ENCODE measurements at places on chromosomes 16 and 17.

DNA sequence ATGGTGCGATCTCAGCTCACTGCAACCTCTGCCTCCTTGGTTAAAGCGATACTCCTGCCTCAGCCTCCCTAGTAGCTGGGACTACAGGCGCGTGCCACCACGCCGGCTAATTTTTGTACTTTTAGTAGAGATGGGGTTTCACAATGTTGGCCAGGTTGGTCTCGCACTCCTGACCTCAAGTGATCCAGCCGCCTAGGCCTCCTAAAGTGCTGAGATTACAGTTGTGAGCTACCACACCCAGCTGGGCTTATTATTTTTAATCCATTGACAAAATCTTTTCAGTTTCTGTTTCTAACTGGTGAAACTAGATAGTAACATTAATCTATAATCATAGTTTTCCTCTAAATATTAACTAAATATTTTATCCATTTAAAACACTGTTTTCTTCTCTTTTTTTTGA, 5.9 kb downstream of the FAM234A start:
- no peak for DNase-seq

- DNase-seq, result no peak
These were observed 226.8 kb downstream of the CPPED1 start for GRCh38 chr16:12576878-12577277.

DNA sequence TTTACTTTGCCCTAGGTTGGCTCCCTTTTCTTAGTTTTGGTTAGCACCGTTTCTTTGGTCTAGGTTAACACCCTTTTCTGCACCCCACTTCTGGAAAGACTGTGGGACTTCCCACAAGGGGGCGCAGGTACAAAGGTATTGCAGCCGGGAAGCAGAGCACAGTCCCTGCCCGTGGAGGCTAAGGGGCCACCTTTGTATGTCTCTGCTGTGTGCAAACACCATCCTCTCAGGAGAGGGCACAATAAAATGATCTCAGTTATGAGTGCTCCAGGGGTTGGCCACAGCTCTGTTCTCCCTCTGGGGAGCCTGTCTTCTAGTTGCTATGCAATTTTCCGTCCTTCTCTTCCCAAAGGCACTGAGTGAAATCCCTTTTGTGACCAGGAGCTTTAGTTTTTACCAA, 28.4 kb upstream of the TMC5 start:
- DNase-seq, result no peak

GRCh38 chr17:7072406-7072805, 7.6 kb downstream of the CLEC10A start:
- DNase-seq, result no peak

GRCh38 chr16:51540259-51540658, 389.2 kb upstream of the SALL1 start:
- DNase-seq, result no peak

GRCh38 chr16:78664811-78665772, 565.6 kb downstream of the WWOX start:
- DNase-seq, result no peak

GRCh38 chr16:346587-346986, 5.9 kb downstream of the AXIN1 start:
- no peak for DNase-seq

DNA sequence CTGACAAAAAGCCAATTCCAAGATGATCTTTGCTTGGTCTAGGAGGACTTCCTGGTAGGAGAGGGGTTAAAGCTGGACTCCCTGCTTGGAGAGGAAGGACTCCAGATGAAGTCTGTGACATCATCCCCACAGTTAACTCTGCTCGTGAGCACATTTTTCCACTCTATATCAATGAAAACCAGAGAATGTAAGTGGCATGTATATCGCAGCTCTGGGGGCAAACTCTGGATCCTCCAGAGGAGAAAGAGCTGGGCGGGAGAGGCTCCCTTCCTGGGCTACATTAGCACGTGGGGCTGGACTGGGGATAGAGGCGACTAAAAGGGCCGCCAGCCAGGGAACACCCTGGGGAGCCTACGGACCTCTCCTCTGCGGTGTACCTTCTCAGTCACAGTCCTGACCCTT, 34.1 kb downstream of the HIC1 start:
- no peak for DNase-seq

DNA sequence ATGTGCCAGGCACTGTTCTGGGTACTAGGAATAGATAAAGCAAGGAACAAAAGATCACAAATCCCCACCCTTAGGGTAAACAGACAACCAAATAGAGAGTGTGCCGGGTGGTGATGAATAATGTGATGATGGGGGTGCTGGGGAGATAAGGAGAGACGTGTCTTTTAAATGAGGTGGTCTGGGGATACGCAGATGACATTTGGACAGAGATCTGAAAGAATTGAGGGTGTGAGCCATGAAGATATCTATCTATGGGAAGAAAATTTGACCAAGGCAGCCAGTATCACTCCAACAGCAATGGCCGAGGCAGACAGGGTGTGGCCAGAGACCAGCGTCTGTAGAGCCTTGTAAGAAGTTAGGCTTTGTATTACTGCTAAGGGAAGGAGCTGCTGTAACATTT, 165.3 kb downstream of the MRTFB start:
- no peak for DNase-seq

- no peak for DNase-seq
These were observed 885 bp upstream of the SLFN13 start for GRCh38 chr17:35449371-35449931.

- DNase-seq, result no peak
These were observed 125.3 kb downstream of the FTO start for GRCh38 chr16:53829186-53829747.

DNA sequence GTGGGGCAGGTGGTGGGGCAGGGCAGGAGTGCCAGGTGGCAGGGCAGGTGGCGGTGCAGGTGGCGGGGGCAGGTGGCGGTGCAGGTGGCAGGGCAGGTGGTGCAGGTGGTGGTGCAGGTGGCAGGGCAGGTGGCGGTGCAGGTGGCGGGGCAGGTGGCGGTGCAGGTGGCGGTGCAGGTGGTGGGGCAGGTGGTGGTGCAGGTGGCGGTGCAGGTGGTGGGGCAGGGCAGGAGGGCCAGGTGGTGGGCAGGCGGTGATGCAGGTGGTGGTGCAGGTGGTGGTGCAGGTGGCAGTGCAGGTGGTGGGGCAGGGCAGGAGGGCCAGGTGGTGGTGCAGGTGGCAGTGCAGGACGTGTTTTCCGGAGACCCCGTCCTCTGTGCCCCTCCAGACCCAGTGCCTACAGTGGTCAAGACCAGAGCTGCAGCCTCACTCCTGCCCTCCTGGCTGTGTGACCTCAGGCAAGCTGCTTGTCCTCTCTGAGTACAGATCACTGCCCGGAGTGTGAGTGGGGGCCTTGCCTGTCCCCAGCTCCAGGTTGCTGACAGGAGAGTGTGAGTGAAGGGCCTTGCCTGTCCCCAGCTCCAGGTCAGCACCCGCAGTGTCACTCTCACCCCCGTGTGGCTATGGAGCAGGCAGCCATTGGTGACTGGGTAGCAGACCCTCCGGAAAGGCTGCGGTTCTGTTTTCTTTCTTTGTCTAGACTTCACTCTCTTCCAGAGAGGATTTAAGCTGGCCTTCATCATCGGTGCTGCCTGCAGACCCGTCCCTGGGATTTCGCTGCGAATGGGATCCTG, 16.1 kb upstream of the NPTX1 start:
- DNase-seq, result no peak

All from T1000 (cell line).